ENCODE measurements at places on chromosomes 1 and 21.

- no peak for DNase-seq
Observed at GRCh38 chr1:86906419-86906818, 7.5 kb downstream of the SELENOF start.

GRCh38 chr1:29700491-29700890 lies 464.2 kb downstream of the PTPRU start:
- no peak for DNase-seq

GRCh38 chr1:33032126-33032869 lies 4.4 kb downstream of the AK2 start:
- no peak for DNase-seq

DNA sequence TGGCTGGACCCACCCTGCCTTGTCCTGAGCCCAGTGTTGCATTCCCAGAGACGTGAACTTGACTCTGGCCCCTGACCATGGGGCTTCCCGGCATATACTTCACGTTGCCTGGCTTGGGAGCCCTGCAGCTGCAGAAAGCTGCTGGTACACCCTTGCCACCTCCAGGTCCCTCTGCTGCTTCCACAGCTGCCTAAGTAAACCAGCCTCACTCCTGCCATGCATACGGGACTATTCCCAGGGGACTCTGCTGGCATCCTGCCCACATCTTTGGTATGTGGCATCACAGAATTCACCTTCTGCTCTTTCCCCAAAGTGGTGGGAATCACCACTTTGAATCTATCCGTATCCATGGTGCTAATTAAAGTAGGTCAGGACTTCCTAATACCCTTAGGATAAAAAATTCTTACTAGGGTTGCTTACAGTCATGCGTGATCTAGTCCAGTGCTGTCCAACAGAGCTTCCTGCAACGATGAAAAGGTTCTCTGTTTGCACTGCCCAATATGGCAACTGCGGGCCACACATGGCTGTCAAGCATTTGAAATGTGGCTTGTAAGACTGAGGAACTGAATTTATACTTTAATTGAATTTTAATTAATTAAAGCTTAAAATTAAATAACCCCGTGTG lies 203.0 kb downstream of the GRIK3 start:
- no peak for DNase-seq

DNA sequence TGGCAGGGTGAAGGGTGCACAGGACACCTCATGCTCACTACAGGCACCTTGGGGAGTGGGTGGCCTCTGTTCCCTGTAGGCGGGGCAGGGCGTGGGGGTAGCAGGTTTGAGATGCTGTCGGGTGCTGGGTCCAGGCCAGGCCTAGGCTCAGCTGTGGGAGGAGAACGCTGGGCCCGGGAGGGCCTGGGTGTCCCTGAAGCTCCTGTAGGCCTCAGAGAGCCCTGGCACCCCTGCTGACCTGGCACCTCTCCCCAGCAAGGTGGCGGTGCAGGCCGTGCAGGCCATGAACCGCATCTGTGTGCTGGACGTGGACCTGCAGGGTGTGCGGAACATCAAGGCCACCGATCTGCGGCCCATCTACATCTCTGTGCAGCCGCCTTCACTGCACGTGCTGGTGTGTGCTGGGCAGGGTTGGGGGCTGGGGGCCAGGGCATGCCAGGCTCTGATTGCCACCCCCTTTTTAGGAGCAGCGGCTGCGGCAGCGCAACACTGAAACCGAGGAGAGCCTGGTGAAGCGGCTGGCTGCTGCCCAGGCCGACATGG lies 2.5 kb upstream of the GJC2 start:
- no peak for DNase-seq

GRCh38 chr1:83017276-83017675 lies 981.7 kb downstream of the TTLL7 start:
- no peak for DNase-seq

- DNase-seq = no peak
Observed at GRCh38 chr1:109620401-109620791, 759 bp downstream of the AMPD2 start.

GRCh38 chr1:39328095-39328494 lies 123.6 kb downstream of the MACF1 start:
- no peak for DNase-seq

DNA sequence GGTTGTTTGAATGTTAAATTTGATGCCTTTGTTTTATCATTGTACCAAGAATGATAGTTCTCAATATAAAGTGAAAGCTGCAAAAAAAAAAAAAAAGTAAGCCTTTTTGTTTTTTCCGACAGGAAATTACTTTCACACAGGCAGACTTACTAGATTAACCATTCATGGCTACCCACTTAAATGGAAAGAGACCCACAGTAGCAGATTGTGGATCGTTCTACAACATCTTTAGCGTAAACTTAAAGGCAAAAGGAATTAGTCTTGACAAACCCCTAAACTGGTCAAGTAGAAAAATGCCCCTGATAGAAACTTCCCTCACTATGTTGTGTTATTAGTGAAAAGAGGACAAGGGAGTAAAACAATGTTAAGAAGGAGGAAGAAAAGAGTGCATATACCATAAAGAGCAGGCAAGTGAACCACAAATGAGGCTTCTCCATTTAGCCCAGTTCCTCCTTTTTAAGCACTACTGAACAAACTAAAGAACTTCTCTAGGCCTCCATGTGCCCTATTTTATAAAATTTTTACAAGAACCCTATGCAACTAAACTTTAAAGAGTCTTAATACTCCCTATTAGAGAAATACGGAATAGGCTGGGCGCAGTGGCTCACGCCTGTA lies 1560.3 kb downstream of the MRPL39 start:
- DNase-seq = no peak

- DNase-seq = no peak
Observed at GRCh38 chr1:173798078-173798477, 26.4 kb upstream of the DARS2 start.

DNA sequence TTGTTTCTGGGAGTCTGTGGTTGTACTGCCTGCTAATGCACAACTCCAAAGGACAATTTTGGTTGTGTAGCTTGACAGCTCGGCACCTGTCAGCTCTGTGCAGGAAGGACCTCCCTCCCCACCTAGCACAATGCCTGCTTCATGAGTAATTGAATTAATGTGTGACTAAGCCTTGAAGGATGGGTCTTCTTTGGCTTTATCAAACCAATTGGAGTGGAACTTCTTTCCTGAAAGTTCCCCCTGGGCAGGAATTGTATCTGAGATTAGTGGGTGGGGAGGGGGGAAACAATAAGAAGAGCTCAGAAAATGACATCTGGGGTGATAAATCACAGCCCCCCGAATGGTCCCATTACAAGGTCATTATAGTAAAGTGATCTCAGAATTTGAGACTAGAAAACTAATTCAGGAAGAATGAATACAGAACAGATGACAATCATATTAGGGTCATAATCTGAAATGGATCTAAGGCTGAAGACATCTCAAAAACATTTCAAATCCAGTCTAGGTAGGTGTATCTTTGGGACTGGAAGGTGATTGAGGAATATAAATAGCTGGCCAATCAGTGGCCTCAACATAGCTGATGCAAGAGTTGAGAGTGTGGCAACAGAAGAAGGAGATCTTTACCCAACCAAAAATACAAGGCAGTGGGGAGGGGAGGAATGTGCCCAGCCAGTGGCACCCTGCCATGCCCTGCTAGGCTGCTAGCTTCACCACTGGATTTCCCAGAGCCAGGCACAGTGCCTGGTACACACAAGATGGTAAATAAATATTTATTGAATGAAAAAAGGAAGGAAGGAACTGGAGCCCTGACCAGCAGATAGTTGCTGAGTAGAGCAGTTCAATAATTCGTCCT lies 10.1 kb upstream of the SESN2 start:
- no peak for DNase-seq

DNA sequence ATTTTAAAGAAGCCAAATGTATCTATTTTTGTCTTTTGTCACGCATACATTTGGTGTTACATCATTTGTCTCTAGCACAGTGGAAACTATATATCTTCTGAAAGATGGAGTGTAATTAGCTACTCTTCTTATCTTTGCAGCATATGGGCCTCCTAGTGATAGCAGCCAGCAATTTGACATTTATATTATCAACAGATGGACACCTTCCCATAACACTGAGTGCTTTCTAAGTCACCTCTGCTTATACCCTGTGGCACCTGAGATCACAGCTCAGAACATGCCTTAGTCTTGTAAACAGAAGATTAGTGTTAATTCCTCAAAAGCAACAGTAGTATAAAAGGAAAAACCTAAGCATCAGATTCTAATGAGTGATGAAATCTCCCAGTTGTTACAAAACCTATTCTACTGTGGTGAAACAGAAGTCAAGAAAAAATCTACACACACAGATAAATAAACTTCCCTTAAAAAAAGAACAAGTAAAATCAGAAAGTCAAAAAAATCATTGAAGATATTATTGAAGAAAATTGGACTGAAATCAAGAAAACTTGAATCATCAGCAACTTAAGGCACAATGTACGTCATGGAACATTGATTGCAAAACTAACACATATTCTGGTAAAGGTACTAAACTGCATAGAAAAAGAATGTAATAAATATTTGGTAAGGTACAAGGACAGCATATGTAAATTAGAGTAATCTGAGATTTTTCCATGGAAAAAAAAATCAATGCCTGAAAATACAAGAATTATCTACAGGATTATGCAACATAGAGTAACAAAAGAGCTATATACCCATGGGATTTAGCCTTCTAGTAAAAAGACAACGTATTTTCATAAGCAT lies 61.7 kb downstream of the KCNT2 start:
- no peak for DNase-seq

- DNase-seq = no peak
Observed at GRCh38 chr1:61101536-61101935, 19.2 kb downstream of the NFIA start.

DNA sequence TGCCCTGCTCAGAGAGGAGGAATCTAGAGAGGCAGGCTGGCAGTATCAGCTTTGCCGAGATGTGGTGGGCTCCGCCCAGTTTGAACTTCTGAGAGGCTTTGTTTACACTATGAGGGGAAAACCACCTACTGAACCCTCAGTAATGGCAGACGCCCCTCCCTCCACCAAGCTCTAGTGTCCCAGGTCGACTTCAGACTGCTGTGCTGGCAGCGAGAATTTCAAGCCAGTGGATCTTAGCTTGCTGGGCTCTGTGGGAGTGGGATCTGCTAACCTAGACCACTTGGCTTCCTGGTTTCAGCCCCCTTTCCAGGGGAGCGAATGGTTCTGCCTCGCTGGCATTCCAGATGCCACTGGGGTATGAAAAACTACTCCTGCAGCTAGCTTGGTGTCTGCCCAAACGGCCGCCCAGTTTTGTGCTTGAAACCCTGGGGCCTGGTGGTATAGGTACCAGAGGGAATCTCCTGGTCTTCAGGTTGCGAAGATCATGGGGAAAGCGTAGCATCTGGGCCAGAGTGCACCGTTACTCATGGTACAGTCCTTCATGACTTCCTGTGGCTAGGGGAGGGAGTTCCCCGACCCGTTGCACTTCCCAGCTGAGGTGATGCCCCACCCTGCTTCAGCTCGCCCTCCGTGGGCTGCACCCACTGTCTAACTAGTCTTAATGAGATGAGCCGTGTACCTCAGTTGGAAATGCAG lies 43.6 kb downstream of the C21orf91 start:
- no peak for DNase-seq

- no peak for DNase-seq
Observed at GRCh38 chr1:20359451-20360330, 69.0 kb downstream of the VWA5B1 start.

DNA sequence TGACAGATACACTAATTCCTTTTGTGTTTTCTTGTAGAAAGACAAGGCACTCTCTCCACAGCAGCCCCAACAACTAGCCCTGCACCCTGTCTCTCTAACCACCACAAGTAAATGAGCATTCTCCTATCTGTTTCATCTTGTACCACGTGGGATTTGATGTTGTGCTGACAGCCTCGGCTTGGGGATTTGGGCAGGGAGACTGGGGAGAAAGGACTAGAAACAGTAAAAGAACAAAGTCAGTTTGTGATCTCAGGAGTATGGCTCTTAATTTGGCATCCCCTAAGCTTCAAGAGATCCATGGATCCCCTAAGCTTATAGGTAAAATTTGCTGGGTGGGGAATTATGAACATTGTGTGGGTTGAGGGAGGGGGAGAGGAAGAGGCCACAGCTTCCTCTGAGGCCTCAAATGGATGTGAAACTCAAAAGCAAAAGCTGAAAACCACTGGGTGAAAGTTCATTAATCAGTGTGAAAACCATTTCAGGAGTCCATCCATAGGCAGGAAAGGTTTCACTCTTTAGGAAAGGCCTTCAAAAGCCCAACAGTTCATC lies 3.1 kb downstream of the C1orf162 start:
- no peak for DNase-seq

- DNase-seq = no peak
Observed at GRCh38 chr1:1318131-1318652, 6.3 kb downstream of the INTS11 start.

DNA sequence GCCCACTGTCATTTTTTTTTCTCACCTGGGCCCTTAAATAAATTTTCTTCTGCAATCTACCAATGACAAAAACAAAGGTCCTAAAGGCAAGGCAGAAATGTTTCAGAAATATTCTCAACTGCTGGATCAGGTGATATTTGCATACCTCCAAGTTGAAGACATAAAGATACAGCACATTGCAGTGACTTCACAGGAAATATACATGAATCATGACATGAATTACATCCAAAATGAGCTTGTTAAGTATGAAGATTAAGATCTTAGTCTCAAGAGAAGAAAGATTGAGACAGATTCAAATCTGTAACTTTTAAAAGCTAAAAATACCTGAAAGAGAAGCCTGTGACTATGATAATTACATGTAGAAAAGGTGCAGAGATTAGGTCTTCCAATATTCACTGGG lies 207.8 kb downstream of the SIPA1L2 start:
- DNase-seq = no peak

GRCh38 chr1:30847358-30847972 lies 61.1 kb downstream of the SDC3 start:
- DNase-seq = no peak

Data from glutamatergic neuron (in vitro differentiated cells).